ENCODE measurements at places on chromosomes 11 and 22.
A peak's percentile ranks its signal among the peaks of the same experiment; 100 is the strongest.

- no peak for DNase-seq
Observed at GRCh38 chr22:16967453-16968217, 40.4 kb downstream of the GAB4 start.

DNA sequence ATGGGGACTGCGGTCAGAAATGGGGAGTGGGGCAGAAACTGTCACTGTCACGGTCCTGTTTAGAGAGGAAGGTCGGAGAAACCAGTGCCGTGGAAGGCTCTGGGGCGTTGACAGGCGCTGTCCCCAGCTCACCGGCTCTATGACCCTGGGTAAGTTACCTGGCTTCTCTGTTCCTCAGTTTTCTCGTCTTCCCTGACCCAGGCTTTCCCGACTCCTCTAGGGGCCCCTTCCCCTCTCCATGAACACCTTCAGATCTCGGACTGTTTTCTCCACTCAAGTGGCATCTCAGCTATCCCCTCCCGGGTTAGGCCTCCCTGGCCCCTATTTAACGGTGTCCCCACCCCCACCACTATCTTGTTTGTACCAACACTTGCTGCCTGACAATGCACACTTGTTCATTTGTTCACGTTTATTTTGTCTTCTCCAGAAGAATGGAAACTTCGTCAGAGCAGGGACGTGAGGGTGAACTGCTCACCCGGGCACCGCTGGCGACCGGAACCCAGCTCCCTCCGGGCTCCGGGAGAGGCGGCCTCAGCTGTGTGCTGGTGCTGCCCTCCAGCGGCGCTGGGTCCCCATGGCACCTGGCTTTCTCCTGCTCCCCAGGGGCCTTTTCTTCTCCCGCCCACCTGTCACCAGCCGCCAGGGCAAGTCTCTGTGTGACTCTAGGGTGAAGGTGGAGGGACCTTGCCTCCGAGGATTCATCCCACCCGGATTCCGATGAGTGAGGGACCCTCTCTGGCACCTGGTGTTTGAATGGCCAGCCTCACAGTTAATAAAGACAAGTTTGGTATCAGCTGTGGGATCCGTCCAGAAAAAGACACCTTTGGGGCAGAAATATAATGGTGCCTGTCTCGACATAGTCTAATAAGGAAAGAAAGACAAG lies 33.1 kb upstream of the SLC35C1 start:
- DNase-seq: peak; percentile 61

- no peak for DNase-seq
Observed at GRCh38 chr11:109012991-109013390, 348.1 kb downstream of the DDX10 start.

GRCh38 chr22:35322126-35322525 lies 22.4 kb downstream of the TOM1 start:
- DNase-seq: no peak

GRCh38 chr22:23591201-23591791 lies 11.2 kb upstream of the IGLL1 start:
- peak; percentile 9 for DNase-seq

GRCh38 chr22:41435560-41435959 lies 11.0 kb downstream of the TOB2 start:
- DNase-seq: no peak

GRCh38 chr11:63673579-63673978 lies 2.4 kb upstream of the ATL3 start:
- DNase-seq: no peak

DNA sequence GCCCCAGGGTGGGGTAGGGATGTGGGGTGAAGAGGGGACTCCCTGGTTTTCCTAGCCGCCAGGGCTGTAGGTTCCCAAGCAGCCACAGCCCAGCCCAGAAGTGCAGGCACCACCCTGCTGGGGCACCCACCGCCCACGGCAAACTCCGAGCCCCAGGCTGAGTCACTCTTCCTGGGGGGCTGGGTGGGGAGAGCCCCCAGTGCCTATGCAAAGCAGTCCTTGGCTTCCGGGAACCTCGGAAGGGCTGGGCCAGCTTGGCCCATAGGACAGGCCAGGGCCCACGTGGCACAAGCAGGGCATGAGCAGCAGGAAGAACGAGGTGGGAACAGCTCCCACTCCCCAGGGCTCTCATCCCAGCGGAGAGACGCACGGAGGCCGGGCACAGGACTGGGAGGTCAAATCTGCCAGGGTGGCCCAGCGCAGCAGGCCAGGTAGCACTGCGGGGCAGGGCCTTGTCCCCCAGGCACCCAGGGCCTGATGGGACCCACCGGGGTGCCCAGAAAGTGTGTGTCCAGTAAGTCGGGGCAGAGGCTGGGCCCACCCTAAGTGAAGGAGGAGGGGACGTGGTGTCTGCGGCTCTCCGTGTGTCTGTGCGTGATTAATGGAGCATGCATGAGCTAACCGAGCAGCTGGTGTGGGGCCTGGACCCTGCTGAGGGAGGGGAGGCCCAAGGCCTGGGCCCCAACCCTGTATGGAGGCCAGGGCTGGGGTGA lies 4.6 kb upstream of the IL17REL start:
- DNase-seq: no peak

DNA sequence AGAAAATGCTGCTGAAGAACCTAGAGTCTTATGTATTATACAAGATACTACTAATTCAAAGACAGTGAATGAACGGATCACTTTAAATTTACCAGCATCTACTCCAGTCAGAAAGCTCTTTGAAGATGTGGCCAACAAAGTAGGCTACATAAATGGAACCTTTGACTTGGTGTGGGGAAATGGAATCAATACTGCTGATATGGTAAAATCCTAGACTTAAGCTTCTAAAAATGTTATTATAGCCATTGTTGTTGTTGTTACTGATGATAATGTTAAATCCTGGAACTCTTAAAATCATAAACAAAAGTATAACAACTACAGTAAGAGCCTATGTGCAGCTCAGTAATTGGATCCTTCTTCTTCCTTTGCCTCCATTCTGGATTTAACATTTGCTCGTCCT lies 38.4 kb downstream of the USP47 start:
- no peak for DNase-seq

- no peak for DNase-seq
Observed at GRCh38 chr22:40627612-40628011, 8.9 kb downstream of the MRTFA start.

DNA sequence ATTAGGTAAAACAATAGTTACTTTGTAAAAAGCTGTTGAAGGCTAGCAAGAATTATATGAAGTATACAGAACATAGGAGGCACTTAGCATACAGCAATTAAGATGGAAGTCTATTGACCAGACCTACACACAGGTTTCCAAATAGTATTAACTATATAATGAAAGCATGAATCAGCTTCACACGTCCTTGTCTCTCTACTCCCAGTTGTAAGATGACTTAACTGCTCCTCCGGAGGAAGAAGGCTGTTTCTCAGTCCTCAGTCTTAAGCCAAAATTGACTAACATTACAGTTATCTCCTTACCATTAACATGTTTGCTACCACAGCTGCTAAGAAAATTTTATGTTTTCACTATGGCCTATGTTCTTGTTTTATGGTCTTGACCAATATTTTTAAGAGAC lies 24.7 kb downstream of the SIK3 start:
- DNase-seq: no peak

DNA sequence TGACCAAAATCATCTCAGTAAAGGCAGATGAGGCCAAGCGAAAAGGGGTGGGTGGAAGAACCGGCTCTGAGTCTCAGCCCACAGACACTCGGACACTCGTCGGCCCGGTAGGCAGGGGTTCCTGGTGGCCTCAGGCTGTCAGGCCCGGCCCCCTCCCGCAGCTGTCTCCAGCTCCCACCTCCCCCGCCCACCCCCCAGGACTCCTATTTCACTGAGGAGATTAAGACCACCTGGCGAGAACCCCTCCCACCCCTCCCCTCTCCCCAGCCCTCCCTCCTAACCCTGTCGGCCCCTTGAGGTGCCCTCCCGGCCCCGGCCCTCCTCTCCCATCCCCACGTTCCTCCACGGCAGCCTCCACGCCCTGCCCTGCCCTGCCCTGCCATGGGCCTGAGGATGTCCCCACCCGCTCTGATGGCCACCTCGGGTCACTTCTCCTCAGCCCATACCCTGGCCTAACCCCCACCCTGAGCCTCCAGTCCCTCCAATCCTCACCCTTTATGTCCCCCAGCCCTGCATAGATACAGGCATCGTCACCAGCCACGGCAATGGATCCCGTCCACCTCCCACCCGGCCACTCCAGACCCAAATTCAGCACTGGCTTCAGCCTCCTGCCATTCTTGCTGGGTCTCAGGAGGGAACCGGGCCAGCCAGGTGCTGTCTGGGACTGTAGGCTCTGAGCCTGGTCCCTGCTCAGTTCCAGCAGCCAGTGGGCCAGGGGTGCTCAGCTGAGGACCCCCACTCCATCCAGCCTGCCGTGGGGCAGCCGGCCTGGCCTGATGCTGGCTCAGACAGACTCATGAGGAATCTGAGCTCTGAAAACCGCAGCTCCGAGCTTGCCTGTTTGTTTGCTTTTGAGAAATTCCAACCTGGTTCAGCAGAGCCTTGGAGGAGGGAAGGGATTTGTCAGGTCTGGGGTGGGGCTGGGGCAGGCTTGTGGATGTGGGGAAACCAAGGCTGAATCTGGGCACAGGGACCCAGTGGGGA lies 9.8 kb upstream of the TBX1 start:
- no peak for DNase-seq

- no peak for DNase-seq
Observed at GRCh38 chr11:7489376-7489775, 4.1 kb downstream of the OLFML1 start.

DNA sequence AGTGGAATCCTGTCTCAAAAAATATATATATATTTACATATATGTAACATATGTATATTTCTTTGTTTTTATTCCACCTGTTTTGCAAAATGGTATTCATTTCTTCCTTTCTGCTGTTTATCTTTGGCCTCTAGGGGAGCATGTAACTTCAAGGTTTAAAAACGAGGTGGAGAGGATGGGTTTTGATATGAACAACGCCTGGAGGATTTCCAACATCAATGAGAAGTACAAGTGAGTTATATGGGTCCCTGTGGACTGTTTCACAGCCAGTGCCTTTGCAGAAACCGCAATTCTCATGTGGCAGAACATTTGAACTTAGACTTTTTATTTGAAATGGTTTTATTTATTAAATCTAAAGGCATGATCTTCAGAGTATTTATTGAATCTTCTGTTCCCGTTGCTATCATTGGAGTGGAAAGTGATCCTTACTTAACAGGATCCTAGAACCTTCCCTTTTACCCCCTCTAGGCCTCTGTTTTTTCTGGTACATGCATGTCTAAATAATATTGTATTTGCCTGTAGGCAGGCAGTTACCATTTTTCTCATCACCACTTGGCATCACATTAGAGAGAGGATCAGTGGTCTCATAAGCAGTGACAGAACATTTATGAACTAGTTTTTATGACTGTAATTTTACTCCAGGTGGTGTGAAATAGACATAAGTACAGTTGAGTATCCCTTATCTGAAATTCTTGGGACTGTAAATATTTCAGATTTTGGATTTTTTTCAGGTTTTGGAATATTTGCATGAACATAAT lies 81.5 kb upstream of the HORMAD2 start:
- no peak for DNase-seq

- no peak for DNase-seq
Observed at GRCh38 chr11:57917632-57918031, 106.0 kb upstream of the OR9Q1 start.

GRCh38 chr11:111193924-111194490 lies 51.5 kb upstream of the POU2AF2 start:
- no peak for DNase-seq

- DNase-seq: no peak
Observed at GRCh38 chr11:128853559-128853958, 13.5 kb downstream of the KCNJ1 start.

DNA sequence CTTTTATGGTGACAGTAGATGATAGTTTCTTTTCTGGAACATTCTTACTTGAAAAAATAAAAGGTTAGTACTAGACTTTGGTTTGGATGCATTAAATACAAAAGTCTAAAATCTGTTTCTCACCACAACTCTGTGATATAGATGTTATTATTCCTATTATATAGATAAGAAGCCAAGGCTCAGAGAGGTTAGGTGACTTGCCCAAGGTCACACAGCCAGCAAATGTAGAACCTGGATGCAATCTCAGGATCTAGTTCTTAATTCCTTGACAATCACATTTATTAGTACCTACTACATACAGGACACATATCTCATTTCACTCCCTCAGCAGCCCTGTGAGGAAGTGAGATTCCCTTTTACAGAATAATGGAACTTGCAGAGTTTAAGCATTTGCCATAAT lies 26.3 kb upstream of the SMCO4 start:
- DNase-seq: no peak

DNA sequence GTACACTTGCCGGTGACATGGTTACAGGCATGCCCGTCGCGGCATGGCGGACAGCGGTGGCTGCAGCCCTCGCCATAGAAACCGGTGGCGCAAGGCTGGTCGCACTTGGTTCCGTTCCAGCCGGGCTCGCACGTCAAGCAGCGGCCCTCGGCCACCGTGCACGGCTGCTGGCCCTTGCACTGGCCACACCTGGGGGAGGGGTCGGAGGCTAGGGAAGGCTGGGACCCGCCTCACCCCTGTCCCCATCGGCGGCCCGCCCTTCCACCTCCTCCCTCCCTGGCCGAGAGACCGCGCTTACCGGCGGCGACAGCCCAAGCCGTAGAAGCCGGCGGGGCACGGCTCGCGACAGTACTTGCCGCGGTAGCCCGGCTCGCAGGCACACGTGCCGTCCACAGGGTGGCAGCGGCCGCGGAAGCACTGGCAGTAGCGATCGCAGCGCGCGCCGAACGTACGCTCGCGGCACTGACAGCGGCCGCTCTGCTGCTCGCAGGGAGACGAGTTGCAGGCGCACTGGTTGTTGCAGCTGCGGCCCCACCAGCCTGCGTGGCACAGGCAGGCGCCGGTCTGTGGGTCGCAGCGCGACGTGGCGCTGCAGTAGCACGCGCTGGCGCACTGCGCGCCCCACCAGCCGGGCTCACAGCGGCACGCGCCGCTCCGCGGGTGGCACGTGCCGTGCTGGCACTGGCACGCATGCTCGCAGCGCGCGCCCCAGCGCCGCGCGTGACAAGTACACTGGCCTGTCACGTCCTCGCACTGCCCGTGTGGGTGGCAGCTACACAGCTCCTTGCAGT lies 6.7 kb downstream of the SCARF2 start:
- DNase-seq: peak; percentile 18

All from activated CD8-positive, alpha-beta memory T cell treated with anti-CD3 and anti-CD28 coated beads for 1 hour (primary cell).